Fibroblast of lung (primary cell): ENCODE measurements at places on chromosomes 7 and 10.

DNA sequence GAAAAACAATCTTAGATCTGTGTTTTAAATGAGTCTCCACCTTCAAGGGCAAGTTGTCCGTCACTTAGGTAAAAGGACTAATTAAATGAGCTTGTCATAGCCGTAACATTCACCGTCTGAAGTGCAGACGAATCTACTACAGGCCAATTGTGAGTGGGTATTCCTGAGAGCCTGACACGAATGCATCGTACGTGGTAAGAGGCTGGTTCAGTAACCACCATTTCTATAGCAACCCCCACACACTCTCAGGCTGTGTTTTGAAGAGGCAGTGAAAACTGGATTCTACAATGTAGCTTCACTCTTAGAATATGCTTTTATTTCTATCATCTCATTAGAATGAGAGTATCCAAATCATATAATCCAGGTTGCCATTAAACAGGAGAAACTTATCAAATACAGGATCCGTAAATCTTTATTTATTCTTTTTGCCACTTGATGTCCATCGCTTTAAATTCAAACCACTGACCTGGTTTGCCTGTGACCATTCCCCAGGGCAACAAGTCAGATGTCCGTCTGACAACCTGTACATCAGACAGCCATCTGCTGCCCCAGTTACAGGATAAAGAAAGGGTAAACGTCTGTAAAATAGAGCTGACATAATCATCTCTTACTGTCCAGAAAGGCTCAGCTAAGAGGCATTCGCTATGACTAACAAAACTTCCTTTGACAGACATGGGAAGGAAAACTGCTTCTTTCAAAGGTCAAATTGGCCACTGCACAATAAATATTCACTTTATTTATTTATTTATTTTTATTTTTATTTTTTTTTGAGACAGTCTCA lies 70.3 kb upstream of the NMT2 start:
- DNase-seq = no peak

GRCh38 chr7:15848362-15848761 lies 161.9 kb upstream of the MEOX2 start:
- DNase-seq = peak; percentile 16

GRCh38 chr7:22356010-22356691 lies 803 bp downstream of the RAPGEF5 start:
- DNase-seq = no peak

DNA sequence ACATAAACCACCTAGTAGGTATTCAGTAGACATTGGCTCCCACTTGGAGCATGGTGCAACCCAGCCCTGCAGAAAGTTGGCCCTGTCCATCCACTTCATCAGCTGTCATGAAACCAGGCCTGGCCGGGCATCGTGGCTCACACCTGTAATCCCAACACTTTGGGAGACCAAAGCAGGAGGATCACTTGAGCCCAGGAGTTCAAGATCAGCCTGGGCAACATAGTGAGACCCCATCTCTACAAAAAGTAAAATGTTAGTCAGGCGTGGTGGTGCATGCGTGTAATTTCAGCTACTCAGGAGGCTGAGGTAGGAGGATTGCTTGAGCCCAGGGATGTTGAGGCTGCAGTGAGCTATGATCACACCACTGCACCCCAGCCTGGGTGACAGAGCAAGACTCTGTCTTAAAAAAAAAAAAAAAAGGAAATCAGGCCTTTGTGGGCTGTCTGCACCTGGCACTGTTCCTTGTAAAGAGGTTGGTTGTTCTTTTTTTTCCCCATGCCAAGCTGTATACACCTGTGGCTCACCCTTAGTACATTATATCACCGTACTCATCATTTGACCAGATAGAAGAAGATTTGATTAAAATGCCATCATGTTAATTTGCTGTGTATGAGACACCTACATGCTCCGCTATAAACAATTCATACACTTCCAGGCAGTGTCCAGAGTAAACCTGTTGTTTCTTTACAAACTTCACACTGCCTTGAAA lies 45.4 kb upstream of the GRID1 start:
- no peak for DNase-seq

GRCh38 chr7:105618016-105618296 lies 36.7 kb upstream of the EFCAB10 start:
- DNase-seq = no peak

DNA sequence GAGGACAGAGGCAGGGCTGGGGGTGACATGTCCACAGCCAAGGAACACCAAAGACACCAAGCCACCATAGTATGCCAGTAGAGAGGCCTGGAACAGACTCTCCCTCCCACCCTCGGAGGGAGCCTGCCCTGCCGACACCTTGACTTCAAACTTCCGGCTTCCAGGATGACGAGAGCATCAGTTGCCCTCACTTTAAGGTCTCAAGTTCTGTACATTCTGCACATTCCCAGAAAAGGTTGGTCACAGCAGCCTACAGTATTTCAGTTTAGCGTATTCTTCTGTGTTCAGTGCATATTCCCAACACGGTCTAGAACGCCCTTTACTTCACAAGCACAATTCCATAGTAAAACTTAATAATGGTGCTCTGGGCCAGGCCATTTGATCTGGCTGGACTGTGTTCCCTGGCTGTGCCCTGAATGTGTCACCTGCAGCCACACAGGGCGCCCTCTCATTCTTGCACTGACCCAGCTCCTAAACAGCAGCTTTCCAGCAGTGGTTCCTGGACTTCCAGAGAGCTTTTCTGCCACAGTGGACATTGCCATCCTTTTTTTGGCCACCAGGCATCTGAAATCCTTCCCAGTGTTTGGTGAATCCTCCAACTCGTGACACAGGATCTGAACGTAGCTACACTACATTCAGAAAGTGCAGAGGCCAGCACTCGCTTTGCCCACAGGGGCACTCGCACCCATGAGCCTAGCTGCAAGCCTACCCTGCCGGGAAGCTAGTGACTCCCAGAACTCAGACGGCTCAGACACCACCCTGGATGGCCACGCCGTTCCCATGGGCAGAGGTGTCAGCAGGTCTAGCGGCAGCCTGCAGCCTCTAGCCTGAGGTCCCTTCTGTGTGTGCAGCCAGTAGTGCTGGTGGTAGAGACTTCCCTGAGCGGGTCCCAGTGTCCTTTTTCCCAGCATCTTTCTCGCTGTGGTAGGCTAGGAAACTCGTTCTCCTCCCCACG lies 36.4 kb upstream of the INSIG1 start:
- no peak for DNase-seq

- no peak for DNase-seq
Observed at GRCh38 chr10:61128196-61128595, 184.2 kb upstream of the RHOBTB1 start.

DNA sequence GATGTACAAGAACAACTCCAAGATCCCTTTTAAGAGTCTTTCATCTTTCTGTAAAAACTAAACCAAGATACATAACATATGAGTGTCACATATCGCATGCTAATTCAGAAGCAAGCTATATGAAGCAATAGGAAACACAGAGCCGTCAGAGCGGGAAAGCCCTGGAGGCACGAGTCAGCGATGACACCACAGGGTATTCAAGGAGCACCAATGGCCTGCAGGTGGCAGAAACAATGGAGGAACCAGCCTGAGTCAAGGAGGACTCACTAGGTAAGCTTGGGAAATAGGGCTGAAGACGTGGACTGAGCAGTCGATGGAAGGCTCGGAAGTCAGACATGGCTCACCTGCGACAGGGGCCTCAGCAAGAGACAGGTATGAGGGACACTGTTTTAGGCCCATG lies 214.4 kb downstream of the FAM107B start:
- peak; percentile 38 for DNase-seq

DNA sequence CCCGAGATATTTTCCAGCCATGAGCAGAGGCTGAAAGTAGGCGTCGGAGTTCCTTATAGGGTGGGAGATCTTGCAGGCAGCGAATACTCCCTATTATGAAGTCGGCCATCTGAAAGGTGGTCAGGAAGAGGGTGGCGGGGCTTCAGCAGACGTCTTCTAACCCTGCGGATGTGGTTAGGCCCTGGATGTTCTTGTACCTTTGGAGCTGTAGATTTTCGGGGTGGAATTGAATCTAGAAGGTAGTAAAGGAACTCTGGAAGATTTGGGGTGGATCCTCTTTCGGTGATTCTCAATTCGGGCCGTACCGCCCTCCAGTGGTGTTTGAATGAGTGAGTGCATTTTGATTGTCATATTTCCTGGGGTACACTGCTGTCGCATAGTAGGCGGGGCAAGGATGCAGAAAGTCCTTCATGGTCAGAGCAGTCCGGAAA lies 635 bp downstream of the NUP205 start:
- DNase-seq = peak; percentile 56

DNA sequence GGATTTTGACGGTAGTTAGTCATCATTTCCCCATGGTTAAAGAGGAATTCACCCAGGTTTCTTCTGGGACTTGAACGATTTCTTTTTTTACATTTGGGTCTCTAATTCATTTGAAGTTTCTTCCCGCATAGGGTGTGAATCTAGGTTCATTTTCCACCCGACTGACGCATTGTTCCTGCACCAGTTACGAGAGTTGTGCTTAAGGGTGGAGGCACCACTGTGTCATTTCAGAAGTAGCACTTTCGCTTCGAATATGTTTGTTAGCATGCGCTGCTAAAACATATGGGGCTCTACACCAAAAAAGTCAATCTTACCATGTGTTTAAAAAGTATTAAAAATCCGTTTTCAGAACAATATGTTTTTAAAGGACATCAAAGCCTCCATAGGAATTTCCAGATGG lies 140.3 kb downstream of the VIPR2 start:
- no peak for DNase-seq

DNA sequence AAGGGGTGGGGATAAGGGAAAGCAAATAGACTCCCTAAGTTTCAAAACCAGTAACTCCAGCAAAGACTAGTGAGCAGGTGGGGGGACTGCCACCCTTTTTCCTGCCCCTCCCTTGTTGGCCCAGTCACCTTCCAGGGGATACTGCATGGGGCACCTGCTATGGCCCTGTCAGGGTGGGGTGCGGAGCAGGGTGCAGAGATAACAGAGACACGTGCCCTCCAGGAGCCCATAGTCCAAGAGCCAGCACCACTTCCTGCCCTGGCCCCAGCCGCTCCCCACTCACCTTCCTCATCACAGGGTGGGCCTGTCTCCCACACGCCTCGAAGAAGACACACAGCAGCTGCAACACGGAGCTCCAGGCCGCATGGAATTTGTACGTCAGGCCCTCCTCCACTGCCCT lies 20.6 kb downstream of the RRP12 start:
- no peak for DNase-seq

GRCh38 chr7:106813705-106814305 lies 51.3 kb upstream of the PIK3CG start:
- DNase-seq = no peak

- no peak for DNase-seq
Observed at GRCh38 chr10:126907423-126907970, 2.3 kb downstream of the DOCK1 start.

DNA sequence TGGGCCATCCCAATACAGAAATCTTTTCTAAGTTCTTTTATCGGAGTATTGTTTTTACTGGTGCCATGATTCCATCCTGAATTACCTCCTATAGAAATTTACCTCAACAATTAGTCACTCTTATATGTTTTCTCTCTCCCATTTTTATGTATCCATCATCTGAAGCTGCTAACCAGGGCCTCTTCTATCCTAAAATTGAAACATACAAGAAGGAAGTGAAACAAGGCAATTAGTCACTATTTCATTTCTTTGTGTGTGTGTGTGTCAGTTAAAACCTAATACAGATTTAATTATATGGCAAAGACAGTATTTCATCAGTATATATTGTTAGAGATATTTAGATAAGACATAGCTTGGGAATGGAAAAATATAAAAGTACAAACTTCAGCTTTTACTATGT lies 148.4 kb upstream of the AHR start:
- DNase-seq = no peak
